Activated naive CD4-positive, alpha-beta T cell treated with anti-CD3 and anti-CD28 coated beads, Interleukin-2, amount 50 U/mL, for 16 hours (primary cell): ENCODE measurements at places on chromosomes 5 and 9.

GRCh38 chr9:114787781-114788498 is 17.9 kb downstream of the TNFSF15 start:
- no peak for DNase-seq

GRCh38 chr5:149358294-149358651 is 427 bp downstream of the PCYOX1L start:
- DNase-seq, result peak; percentile 20

- DNase-seq, result no peak
These were observed 90.0 kb downstream of the ARRDC3 start for GRCh38 chr5:91293131-91293530.

DNA sequence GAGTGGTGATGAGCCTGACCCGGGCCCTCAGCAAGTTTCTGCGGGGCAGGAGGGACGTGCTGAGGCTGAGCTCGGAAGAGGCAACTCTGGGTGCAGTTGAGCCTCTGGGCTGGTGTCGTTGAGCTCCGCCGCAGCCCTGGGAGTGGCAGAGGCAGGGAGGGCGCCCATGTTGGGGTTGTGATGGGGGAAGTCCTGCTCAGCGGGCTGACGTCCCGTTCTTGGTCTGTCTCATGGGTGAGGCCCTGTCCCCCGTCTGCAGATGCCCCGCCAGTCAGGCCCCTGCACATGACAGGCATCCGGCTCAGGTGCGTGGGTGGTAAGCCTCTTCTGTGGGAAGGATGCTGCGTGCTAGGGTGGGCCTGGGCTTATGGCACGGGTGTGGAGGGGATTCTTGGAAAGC is 64.3 kb downstream of the RXRA start:
- DNase-seq, result peak; percentile 72

GRCh38 chr5:173891308-173892116 is 3.4 kb downstream of the CPEB4 start:
- no peak for DNase-seq

DNA sequence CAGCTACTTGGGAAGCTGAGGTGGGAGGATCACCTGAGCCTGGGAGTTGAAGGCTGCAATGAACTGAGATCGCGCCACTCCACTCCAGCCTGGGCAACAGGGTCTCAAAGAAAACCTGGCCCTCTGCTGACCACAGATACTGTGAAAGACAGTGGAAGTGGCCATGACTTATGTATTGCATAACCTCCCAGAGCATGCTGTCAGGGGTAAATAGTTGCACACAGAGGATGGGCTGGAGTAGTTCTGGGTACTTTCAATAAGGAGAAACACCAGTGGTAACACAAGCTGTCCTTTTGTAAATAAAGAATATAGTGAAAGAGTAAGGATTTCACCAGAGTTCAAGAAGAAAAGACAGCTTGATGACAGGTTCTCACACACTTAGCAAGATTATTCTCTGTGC is 1.8 kb downstream of the ACER2 start:
- no peak for DNase-seq

GRCh38 chr5:146366904-146367303 is 28.3 kb downstream of the POU4F3 start:
- no peak for DNase-seq

- no peak for DNase-seq
These were observed 812 bp downstream of the CETN3 start for GRCh38 chr5:90408571-90409317.

GRCh38 chr9:114150608-114151007 is 4.7 kb upstream of the COL27A1 start:
- no peak for DNase-seq

GRCh38 chr9:124296094-124296493 is 38.3 kb downstream of the NEK6 start:
- DNase-seq, result no peak

DNA sequence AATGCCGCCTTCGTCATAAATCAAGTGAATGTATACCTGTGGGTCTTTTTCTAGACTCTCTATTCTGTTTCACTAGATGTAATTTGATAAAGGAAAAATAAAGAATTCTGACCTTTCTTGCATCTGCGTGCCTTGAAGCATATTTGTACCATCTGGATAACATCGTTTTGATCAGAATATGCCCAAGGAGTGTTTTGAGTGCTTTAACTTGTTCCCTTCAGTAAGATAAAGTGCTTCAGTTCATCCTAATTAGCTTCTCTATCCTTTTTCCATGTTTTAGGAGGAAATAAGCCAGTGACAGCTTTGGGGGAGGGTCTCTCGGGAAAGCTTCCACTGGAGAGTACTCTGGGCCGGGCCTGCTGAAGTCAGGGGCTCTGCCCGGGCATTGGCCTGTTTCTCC is 113.5 kb upstream of the DAP start:
- DNase-seq, result no peak
